ENCODE measurements at places on chromosomes 7 and 10.

DNA sequence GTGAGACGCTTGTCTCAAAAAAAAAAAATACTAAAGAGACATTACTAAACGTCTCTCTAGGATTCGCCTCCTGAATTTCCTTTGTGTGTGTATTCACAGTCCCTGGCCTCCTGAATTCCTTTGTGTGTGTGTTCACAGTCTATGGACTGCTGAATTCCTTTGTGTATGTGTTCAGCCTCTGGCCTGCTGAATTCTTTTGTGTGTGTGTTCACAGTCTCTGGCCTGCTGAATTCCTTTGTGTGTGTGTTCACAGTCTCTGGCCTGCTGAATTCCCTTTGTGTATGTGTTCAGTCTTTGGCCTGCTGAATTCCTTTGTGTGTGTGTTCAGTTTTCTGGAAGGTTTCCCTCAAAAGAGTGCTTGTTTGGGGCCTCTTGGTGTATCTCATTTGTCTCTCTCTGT is 8.2 kb downstream of the BMS1 start:
- DNase-seq, result no peak

- no peak for DNase-seq
These were observed 28.4 kb downstream of the ENTPD1 start for GRCh38 chr10:95784279-95784913.

GRCh38 chr10:35339942-35340341 is 3.6 kb downstream of the CCNY start:
- DNase-seq, result no peak

DNA sequence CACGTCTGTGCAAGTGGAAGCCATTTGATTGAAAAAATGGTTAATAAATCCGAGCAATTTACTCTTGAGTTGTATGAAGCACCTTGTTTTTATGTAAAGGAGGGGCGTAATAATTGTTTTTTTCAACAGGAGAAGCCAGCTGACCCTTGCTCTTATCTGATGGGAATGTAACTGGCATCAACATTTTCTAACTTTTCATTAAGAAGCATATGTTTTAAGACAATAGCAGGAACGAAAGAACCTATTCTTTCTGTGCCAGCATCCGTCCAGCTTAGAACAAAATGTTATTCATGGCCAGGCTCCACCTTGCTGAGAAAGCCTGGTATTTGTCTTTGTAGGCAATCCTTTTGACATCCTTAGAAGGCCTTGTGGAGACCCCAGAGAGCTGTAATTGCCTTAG is 22.2 kb upstream of the AFAP1L2 start:
- DNase-seq, result no peak

DNA sequence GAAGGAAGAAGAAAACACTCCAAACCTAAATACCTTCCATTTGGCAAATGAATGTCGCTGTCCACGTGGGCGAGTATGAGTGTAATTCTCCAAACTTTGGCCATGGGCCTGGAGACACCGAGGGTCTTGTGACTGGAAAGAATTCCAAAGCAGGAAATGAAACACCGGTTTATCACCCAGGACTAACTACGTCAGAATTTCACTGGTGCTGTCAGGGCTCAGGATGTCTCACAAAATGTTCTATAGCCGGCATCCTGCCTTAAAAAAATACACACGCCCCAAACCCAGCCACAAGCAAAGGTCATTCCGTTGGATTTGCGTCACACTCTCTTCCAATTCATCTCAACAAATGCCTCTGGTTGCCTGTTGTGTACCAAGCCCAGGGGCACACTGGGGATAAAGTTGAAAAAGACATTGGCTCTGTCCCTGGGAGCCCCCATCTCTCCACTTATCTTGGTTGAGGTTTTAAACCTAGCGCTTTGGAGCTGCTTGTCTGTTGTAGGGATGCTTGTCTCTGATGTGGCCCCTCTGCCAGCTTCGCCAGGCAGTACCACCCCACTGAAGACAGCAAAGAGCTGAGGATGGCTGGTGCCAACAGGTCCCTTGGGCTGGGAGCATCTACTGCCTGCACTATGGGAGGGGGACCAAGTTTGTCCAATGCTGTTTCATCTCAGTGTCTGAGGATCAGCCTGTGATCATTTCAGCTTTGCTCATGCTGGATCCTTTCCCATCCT is 31.2 kb downstream of the GSTO2 start:
- no peak for DNase-seq

GRCh38 chr7:389911-390601 is 100.1 kb downstream of the FOXL3 start:
- no peak for DNase-seq

DNA sequence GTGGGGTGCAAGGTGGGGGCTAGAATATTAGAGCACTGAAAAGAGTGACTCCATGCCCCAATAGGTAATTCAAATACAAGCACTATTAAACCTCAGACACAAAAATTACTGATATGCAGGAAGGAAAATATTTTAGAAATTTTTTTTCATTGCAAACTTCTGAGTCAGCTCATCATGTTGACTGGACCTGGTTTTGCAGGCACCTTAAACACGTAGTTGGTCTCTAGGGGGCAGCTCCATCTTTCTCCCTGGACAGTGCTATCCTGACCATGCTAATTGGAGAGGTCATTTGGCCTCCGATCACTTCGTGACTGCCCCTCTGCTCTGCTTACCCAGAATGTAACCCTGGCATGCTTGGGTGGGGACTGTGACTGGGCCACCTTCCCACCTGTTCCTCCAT is 368.4 kb upstream of the MKI67 start:
- no peak for DNase-seq

Data from Panc1 (cell line).